ENCODE measurements at places on chromosomes 6 and 20.

GRCh38 chr6:7750197-7750596 is 24.3 kb downstream of the BMP6 start:
- DNase-seq: no peak

GRCh38 chr6:112311950-112312547 is 35.1 kb upstream of the RFPL4B start:
- no peak for DNase-seq

DNA sequence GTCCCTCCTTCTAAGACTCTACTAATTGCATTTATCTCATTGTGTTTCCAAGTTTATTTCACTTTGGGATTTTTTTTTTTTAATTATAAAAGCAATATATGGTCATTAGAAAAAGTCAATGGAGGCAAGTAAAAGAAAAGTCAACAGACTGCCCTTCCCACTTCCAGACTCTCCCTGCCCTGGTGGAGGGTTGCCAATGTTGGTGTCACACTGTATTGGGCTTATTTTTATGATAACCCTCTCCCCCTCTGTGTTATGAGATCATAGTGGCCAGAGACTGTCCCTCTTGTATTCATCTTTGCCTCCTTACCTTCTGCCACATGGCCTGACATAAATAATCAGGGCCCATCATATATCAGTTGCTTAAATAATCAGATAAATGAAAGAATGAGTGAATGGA is 63.4 kb downstream of the LRRC1 start:
- no peak for DNase-seq

- DNase-seq: no peak
Measured at GRCh38 chr20:18400460-18400859, 66.4 kb downstream of the DZANK1 start.

GRCh38 chr6:138891255-138891986 is 95.5 kb downstream of the ECT2L start:
- no peak for DNase-seq

- no peak for DNase-seq
Measured at GRCh38 chr6:142883011-142883410, 62.0 kb downstream of the HIVEP2 start.

DNA sequence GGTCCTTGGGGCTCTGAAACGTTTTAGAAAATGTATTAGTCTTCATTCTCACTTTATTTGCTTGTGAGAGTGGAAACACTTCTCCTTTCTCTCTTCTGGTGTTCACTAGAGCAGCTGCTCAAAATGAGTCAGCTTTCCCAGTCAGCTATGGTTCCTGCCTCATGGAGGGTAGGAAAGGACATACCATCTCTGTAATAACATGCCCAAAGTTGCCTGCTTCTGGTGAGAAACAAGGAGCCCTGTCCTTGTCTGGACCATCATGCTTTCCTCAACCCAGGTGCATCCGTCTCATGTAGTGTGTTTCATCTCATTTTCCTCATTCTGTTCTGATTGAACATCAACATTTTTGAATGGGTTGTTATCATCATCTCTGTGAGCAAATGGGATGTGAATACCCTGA is 17.1 kb upstream of the TINAG start:
- no peak for DNase-seq

- peak; percentile 76 for DNase-seq
Measured at GRCh38 chr20:57211908-57212533, 54.4 kb downstream of the BMP7 start.

- DNase-seq: no peak
Measured at GRCh38 chr6:123668965-123669591, 32.3 kb upstream of the TRDN start.

- no peak for DNase-seq
Measured at GRCh38 chr6:17910189-17910588, 77.2 kb downstream of the KIF13A start.

DNA sequence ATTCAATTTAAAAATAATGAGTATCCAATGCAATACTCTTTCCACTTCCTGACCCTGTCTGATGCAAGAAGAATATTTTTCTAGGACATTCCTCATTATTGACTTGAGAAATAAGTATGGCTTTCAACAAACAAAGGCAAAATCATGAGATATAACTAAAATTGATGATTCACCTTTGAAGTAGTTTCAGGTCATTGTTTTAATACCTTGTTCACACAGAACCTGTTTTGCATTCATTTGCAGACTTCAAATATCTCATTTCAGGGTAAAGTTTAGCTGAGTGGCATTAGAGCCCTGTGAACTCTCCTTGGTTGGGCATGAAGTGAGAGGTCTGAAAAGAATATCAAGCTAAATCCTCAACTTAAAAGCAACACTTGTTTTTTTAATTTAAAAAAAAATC is 309.2 kb downstream of the NRN1 start:
- DNase-seq: no peak

DNA sequence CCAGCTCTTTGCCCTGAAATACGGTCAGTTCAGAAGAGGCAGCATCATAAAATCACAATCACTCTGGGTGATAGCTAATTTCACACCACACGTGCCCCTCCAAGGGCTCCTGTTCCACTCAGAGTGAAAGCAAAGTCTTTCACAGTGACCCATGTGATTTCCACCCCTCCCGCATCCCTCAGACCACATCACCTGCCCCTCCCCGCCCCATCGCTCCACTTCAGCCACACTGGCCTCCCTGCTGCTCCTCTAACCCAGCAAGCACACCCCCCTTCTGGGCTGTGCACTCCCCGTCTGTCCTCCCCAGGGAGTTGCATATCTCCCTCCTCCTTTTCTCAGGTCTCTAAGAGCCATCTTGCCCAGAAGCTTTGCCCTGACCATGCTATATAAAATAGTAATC is 74.5 kb downstream of the PSMG4 start:
- no peak for DNase-seq

- no peak for DNase-seq
Measured at GRCh38 chr6:137810554-137811120, 56.4 kb upstream of the TNFAIP3 start.

DNA sequence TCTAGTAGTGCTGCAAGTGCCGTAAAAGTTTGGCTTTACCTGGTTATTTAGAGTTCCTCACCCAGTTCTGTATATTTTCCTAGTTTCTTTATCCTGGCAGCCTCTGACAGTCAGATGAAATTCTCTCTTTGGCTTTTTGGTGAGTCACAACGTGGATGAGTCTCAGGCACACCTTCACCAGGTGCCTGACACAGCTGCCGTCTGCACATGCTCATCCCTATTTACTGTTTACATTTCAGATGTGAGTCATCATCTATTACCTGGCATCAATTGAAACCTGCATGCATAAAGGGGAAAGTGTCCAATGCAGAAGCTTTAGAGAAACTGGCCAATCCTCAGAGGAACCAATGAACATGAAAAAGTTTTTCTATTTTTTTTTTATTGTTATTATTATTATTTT is 33.3 kb upstream of the ADGRF4 start:
- no peak for DNase-seq

DNA sequence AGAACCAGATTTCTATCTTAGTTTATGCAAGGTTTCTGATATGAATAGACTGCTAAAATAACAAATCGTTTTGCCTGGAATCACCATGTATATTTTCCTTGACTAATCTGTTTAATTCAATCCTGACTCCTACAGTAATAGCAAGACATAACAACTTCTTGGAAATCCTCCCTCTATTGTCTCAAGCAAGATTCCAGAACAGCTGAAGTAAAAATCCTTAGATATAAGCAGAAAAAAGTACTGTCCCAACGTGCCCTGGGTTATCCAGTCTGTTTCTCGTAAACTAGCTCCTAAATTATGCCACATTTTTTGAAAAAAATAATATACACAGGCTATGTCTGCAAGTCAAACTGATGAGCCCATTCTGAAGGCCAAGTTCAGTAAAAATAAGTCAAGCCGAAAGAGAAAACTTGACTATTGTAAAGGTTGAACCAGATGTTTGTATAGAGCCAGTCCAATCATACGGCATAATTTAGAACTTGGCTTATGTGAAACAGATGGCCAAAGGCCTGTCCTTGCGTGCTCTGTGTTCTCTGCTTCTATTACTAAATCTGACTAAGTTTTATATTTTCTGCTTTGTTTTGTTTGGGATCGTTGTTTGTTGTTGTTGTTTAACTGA is 341.6 kb upstream of the NRSN1 start:
- DNase-seq: no peak

GRCh38 chr20:36563374-36563773 is 10.0 kb upstream of the TGIF2 start:
- DNase-seq: no peak

DNA sequence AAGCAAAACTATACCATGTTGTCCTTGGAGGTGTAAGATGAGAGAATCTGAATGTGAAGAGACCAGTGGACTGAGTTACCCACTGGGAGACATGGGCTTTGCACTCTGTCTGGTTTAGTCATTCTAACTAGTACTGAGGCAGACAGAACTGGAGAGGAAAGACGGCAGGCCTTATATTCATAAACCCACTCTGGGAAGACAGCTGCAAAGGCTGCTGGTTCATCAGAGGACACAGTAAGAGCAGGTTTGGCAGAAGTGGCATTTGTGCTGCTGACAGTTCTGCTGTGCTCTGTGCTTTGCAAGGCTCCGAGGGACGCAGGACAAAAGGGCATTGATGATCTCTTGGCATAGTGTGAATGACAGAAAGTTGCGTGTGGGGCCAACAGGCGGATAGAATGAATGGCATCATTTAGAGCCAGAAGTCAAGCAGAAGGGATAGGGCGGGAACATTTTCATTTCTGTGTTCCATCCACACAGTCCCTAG is 142.3 kb upstream of the TENT5A start:
- peak; percentile 72 for DNase-seq

DNA sequence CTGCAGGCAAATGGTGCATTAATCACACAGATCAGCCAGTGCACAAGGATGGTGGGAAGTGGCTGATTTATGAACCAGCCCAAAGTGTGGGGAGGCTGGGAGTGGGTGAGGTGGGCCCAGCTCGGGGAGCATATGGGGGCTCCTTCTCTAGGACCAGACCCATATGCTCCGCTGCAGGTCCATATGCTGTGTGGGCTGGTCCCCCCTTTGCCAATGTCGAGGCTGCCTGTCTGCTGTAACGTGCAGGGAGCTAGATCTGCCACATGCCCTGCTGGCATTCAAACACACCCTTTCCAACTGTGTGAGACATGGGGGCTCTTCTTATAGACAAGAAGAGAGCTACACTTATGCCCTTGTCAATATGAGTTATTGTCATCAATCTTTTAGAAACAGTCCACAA is 566.3 kb downstream of the DHX35 start:
- no peak for DNase-seq

GRCh38 chr20:53550280-53551187 is 43.1 kb downstream of the ZNF217 start:
- DNase-seq: no peak

- no peak for DNase-seq
Measured at GRCh38 chr6:16178351-16178750, 49.5 kb downstream of the MYLIP start.

GRCh38 chr6:155171747-155172449 is 91.9 kb upstream of the CLDN20 start:
- DNase-seq: peak; percentile 70

DNA sequence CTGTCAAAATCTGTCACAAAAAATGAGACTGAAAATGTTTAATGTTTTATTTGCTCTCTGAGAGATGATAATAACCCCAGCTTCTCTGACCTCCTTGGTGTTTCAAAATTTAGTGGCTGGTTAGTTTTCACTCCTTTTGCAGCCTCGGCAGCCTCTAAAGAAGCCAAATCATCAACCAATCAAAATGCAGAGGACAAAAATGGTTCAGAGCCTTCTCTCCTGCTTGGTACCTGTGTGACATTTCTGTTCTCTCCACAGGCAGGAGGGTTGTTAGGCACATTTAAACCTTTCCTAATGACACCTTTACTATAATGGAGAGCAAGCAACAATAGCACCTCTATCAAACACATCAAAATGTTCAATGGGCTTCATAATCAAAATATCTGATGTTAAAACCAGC is 375.5 kb downstream of the HACE1 start:
- DNase-seq: no peak

DNA sequence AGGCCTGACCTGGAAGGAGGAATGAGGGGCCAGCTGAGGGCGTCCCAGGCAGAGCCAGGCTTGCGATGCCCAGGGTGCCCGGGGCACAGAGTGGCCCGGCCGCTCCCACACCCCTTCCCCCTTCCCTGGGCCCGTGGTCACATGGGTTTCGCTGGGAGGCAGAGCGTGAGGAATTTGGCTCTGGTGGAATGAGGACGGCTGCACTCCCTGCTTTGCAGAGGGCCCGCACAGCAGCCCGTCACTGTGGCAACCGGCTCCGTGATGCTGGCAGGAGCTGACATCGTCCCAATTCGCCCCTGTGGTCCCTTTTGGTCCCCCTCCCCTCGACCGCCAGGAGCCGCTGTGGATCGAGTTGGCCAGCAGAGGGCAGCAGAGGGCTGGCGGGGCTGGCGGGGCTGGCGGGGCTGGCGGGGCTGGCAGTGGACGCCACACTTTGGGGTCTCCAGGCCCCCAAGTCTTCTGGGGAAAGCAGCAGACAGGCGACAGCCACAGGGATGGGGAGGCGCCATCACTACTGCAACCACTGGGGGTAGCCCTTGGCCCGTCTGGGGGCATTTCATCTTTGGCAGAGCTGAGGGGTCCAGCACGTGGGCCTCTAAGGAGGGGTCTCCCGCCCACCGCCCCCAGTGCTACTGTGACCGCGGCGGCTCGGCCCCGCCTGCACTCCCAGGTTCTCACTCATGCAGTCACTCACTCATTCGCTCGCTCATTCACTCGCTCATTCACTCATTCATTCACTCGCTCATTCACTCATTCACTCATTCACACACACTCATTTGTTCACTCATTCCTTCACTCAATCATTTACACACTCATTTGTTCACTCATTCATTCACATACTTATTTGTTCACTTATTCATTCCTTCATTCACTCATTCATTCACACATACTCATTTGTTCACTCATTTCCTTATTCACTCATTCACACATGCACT is 49.7 kb upstream of the BHLHE23 start:
- peak; percentile 50 for DNase-seq

- peak; percentile 58 for DNase-seq
Measured at GRCh38 chr6:7786214-7786661, 60.3 kb downstream of the BMP6 start.
